ENCODE measurements at places on chromosomes 1 and 21.

GRCh38 chr1:161766102-161766981 is at the start of gene ATF6:
TSS of gene ATF6 (plus strand) at chr1:161766320. CDS start at chr1:161766361, 41 bp downstream.
- DNase-seq, result peak; percentile 63

DNA sequence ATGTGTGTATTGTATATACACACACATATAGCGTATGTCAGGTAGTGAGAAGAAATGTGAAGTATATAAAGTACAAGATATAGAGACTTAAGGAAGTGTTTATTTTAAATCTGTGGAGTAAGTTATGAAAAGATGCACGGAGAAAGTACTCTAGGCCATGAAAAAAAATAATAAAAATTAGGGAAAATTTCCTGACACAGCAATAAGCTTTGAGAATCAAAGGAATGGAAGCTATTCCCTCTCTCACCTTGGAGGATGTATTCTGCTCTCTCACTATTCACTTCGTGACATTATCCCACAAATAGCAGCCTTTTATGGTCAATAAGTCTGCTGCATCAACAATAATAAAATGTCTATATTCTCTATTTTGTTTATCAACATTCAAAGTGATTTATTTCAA is 700.4 kb upstream of the RGS18 start:
- no peak for DNase-seq

- no peak for DNase-seq
Observed at GRCh38 chr1:210726621-210727020, 397.9 kb downstream of the HHAT start.

GRCh38 chr1:222084996-222085395 is 343.1 kb upstream of the DUSP10 start:
- DNase-seq, result no peak

- DNase-seq, result peak; percentile 87
Observed at GRCh38 chr1:1374929-1375662, at the start of gene AURKAIP1. TSS of gene AURKAIP1 (minus strand) at chr1:1375207. CDS start at chr1:1374756, 451 bp downstream.

- DNase-seq, result no peak
Observed at GRCh38 chr1:53260631-53261247, 22.4 kb upstream of the MAGOH start.

GRCh38 chr1:192474080-192474683 is 101.4 kb upstream of the RGS1 start:
- no peak for DNase-seq
